Stimulated activated CD8-positive, alpha-beta memory T cell treated with anti-CD3 and anti-CD28 coated beads, Interleukin-15, amount 100 ng/mL, for 48 hours (primary cell): ENCODE measurements at places on chromosomes 3 and 15.

GRCh38 chr15:97902140-97902780 is 58.2 kb upstream of the ARRDC4 start:
- DNase-seq: no peak

DNA sequence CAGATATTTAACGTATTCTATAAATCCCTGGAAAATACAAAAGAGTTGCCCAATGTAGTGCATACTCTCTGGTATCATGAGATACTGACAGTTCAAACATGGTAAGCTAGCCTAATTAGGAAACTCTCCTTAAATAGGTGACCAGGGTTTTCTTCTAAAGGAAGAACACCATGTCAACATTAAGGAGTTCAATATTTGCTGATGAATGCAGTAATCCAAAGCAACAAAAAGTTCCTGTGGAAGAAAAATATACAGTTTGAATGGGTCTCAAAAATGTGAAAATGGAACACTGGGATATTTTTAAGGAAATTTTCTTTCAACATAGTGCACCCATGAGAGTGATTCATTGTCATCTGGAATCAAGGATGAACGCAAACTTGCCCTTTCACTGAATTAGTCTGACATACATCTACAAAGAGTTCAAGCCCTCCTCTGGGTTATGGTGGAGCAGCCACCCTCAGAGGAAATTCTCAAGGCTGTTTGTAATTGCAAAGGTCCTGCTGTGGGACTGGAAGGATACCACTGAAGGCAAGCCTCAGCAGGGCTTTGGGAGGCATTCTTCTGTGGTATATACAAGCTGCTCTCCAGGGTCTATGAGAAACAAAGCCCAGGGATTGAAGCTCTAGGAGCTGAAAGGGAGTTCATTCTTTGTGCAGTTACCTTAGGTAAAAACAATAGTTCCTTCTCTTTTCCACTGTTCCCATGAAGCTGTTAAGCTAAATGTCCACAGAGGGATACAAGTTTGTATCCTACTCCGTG is 700.3 kb downstream of the TUSC7 start:
- DNase-seq: no peak

- DNase-seq: no peak
Measured at GRCh38 chr15:51577636-51578304, 44.8 kb downstream of the DMXL2 start.

GRCh38 chr15:60883691-60884640 is 345.1 kb downstream of the RORA start:
- no peak for DNase-seq

DNA sequence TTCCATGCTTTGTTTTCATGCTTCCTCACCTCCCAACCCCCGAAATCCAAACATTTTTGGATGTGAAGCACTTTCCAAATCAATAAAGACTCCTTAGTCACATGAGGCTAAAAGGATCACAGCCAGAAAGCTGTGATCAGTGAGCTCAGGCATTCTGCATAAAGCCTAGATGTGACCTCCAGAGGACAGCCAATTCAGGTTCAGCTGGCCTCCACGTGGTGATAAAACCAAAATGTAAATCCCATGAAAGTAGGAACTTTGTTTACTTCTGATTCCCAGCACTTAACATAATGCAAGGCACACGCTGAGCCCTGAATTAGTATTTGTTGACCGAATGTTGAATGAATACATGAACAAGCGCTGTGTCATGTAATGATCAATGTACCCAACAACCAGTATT is 249.5 kb upstream of the EOMES start:
- DNase-seq: no peak

DNA sequence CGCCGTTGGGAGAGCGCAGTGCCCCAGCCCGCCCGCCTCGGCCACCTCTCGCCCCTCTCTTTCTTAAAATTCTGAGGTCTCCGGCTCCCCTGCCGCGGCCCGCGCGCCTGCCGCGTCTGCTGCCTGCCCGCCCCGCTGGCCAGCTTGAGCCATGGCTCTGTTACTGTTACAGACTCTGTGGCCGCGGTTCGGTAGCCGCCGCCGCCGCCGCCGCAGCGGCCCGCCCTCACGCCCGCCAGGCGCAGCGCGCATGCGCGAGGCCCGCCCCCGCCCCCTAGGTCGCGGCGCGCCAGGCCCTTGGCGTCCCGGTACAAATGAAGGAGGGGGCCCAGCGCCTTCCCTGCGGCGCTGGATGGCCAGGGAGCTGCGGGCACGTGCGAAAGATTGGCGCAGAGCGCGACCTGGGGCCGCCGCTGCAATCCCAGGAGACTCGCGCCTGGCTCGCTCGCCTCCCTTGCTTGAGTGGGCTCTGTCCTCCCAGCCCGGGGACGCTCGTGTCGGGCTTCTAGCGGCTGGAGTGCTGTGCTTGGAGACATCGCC is at the start of gene ONECUT1:
Gene ONECUT1 (minus strand): TSS at position 168 of the 540 bp plus-strand sequence. CDS start 452 bp downstream, outside the sequence.
- peak; percentile 29 for DNase-seq

DNA sequence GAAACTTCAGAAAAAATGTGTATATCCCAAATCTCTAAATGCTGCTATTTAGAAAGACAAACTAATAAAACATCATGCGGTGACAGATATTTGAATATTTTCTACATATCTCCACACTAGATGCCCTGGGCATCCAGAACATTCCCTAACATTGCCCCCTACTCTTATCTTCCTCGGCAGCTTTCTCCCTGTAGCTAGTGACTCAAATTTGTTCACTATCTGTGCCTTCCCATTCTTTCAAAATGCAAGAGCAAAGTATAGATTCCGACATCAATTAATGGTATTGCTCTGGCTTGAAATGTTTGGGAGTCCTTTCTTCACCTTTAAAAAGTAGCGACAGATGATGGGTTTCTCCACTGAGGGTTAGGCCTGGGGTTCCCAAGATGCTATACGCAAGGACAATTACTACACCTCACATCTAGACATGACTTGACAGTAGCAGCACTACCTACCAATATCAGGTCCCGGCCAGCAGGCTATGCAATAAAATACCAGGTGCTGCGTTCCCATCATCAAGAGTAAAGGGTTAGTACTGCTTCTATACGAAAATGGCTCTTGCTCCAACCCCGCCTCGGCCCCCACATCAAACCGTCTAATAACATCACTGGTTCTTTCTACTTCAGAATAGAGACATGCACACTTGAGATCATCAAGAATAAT is 631 bp downstream of the UBR1 start:
- no peak for DNase-seq

DNA sequence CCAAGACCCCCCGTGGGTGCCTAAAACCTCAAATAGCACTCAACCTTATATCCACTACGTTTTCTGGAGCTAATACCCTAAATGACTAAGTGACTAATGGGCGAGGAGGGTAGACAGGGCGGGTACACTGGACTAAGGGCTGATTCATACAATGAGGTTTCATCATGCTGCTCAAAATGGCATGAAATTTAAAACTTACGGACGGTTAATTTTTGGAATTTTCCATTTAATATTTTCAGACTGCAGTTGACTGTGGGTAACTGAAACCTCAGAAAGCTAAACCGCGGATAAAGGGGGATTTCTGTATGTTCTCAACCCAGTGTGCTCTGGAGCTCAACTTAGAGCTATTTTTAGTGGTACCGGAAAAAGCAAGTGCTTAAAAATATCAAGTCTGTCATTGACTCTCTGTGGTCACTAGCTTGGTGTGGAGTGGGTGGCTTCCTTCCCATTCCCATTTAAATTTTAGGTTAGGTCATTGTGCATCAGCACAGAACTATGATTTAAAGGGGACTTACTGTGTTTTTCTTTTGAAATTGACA is 72.9 kb downstream of the LRRC28 start:
- peak; percentile 20 for DNase-seq
